Stimulated activated CD8-positive, alpha-beta memory T cell treated with anti-CD3 and anti-CD28 coated beads, Interleukin-4, amount 100 ng/mL, for 4 hours (primary cell): ENCODE measurements at places on chromosomes 4 and X.

DNA sequence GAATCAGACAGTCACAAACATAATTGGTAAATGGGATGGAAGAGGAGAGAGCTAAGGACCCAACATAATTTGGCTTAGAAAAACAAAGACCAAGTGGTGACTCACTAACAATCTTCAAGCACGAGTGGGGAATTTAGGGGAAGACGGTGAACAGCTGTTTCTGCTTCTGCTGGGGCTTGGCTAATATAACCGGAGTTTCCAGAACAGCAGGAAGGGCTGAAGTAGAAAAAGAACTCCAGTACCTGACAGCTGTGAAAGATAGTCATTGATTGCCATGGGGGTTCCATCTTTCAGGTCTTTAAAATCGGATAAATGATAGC, 290.9 kb upstream of the LDB2 start:
- DNase-seq: no peak

GRCh38 chrX:35006361-35006760, 63.8 kb downstream of the FAM47B start:
- no peak for DNase-seq

- DNase-seq: no peak
Measured at GRCh38 chr4:24453951-24454350, 130.4 kb downstream of the DHX15 start.

DNA sequence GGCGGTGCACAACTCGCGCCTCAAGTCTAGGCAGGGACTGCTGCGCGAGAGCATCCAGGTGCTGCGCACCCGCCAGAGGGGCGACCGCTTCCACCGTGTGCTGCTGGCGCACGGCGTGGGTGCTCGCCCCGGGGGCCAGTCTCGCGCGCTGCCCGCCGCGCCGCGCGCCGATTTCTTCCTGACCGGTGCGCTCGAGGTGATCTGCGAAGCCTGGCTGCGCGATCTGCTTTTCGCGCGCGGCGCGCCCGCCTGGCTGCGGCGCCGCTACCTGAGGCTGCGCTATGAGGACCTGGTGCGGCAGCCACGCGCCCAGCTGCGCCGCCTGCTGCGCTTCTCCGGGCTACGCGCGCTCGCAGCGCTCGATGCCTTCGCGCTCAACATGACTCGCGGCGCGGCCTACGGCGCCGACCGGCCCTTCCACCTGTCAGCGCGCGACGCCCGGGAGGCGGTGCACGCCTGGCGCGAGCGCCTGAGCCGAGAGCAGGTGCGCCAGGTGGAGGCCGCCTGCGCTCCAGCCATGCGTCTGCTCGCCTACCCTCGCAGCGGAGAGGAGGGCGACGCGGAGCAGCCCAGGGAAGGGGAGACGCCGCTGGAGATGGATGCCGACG, 1.3 kb downstream of the CHST7 start:
- no peak for DNase-seq

DNA sequence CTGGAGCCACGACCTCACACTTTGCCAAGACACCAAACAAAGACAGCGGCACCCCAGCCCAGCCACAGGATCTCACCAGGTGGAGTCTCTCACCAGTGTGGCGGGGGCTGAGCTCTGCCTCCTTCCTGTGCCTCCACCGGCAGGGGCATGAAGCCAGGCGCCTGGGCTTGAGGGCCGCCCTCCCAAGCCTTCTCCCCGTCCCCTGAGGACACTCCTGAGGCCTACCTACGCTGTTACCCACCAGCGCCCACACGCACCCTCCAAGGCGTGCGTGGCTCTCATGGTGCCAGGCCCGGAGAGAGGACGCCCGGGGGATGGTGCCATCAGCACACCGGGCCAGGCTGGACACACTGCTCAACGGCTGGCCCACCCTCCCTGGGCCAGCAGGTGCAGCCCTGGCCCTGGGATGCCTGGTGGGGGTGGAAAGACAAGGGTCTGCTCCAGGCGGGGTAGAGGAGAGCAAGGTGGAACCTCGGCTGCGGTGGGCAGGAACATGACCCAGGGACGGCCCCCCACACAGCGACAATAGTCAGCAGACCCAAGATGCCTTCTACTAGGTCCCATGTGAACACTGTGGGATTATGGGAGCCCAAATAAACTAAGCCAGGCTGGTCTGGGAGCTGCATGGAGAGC, 22.1 kb downstream of the NELFA start:
- no peak for DNase-seq

DNA sequence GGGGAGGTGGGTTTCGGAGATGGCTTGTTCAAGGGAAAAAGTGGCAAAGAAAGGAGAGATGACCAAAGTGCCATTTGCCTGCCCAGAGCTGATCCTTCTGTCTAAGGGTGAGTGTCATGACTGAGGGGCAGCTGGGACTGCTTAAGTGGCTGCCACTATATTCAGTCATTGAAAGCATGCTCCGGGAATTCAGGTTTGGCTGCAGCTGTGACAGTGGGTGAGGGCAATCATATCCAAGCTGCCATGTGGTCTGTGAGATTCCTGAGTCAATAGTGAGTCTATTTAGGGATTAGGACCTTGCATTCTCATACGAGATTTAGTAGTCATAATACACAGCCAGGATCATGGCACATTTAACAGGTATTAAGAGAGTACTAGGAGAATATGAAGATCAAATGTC, 138.8 kb upstream of the BANK1 start:
- DNase-seq: no peak

DNA sequence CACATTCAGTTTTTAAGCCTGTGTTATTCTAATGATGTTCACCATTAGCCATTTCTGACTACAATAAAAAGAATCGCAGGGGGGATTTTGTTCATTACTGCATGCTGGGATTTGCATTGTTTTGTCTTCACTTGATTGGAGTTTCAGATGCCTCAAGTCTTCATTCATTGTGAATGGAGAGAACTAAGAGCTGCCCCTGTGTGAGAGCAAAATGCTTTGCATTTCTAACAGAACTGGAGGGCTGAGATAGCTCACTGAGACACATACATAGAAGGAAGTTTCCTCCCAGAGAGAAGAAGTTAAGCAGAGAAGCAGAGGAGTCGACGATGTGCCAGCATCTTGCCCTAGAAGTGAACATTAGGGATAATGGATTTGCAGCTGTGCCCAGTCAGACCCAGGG, 113.5 kb upstream of the GATB start:
- no peak for DNase-seq

DNA sequence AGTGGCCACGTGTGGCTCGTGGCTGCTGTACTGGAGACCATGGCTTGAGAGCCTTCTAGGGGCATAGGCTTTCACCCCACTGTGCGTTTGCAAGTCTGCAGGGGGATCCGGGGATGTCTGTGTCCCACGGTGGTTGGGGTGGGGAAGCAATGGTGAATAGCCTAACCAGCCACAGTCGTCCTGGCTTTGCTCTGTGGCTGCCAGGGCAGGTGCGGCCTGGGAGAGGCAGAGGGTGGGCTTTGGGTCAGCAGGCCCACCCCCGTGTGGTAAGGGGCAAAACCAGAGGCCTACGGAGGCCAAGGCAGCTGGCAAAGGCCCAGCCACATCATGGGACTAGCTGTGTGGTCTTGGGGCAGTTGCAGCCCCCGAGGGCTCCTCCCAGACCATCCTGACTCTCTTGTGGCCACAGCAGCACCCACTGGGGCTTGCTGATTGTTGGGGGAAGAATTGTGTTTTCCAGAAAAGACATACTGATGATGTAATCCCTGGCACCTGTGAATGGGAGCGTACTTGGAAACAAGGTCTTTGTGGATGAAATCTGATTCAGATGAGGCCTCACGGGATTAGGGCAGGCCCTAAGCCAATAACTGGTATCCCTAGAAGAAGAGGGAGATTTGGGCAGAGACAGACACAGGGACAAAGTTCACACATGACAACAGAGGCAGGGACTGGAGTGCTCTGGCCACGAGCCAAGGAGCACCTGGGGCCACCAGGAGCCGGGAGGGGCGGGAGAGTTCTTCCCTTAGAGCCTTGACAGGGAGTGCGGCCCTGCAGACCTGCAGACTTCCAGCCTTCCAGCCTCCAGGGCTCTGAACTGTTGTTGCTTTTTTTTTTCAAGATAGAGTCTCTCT, 2.9 kb downstream of the CPZ start:
- no peak for DNase-seq

- DNase-seq: no peak
Measured at GRCh38 chr4:137754652-137755471, 222.6 kb upstream of the PCDH18 start.

DNA sequence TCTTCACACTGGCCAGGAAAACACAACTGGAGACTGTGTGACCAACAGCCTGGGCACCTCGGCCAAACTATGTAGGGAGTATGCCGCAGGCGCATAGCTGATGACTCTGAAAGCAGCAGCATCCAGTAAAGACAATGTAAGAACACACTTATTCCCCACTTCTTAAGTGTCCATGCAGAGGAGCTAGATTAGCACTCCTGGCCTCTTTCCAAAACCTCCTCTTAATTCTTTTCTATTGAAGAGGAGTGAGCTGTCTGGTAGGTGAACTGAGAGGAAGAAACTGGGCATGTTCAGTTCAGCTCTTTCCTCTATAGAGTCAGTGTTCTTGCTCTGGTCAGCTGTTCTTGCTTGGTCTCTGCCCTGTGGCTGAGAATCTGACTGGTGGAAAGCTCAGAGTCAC, 21.1 kb downstream of the NMU start:
- DNase-seq: no peak

DNA sequence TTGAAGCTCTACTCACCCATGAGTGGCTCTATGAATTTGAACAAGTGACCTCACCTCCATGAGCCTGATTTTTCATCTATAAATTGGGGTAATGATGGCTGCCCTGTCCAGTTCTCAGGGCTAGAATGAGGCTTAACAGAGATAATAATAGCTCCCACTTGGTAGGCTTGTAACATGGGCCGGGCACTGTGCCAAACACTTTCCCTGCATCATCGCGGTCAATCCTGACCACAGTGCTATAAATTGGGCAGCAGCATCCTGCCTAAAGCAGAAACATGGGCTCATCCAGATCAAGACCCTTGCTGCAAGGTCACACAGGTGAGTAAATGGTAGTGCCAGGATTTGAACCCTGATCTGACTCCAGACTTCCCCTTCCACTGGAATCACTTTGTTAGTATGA, 12.8 kb downstream of the APLN start:
- DNase-seq: no peak
